GF-D8 (cell line): ENCODE measurements at places on chromosomes 12 and 14.

GRCh38 chr12:55842681-55843429 is at the start of gene MMP19:
Gene MMP19 (minus strand): TSS chr12:55842936. CDS start chr12:55842830, 106 bp downstream.
- no peak for DNase-seq

DNA sequence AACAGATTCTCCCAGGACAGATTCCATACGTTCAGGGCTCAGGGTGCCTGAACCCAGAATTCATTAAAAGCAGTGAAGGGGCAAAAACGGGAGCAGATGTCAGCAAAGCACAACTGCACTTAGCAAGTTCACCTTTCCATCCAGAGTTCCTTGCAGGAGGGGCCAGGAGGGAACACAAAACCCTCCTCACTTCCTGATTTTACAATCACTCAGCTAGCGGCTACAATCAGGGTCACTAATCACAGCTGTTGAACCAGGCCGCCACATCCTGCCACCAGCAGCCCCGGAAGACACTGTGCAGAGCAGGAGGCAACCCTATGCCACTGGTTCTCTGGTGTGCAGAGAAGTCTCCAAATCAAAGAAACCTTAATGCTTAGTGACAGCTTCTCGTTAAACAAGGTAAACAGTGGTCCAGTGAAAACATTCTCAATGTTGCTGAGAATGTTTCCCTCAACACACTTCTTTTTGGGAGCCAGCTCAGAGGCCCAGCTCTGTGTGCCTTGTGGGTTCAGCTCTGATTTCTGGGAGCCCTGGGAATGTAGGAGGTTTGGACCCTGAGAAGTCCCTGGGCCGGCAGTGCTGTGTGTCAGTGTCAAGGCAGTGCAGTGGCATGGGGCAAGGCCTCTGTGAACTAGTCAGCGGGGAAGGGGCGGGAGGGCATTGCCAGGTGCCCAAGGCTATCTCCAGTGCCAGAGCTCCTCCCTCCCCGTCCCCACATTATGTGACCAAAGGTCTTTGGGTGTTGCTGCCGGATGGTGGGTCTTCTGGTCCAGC is 54.5 kb downstream of the VCPKMT start:
- peak; percentile 88 for DNase-seq

DNA sequence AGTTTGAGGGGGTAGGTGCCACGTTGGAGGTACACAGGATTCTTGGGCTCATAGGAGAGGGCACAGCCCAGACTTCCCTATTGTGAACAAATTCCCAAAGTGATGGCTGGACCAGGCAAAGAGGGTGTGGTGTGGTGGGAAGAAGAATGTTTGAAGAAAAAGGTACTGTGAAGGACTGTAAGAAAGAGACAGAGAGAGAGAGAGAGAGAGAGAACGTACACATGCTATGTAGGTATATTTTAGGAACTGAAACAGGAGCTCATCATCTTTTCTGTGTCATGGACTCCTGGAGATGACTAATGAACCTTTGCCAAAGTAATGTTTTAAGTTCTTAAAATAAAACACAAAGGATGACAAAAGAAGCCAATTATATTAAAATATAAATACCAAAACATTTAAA is 24.5 kb downstream of the SLC17A8 start:
- no peak for DNase-seq

DNA sequence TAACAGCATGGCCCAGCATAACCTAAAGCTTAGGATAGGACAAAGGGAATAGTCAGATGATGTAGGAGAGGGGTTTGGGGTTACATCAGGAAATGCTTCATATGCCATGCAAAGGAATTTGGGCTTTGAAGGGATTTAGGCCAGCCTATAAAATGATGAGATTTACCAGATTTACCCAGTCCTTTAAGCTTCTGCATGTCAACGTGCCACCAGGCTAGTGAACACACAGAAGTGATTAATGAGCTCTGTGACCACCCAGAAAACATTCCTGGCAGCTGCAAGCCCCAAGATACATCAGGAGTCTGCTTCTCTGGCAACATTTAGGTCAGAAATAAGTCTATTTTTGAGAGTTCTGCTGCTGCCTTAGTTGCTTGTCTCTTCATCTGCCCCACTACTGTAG is 118.3 kb downstream of the LRIG3 start:
- DNase-seq = no peak

GRCh38 chr12:12537421-12537820 is 25.2 kb downstream of the DUSP16 start:
- no peak for DNase-seq

- DNase-seq = no peak
These were observed 13.1 kb downstream of the C2CD5 start for GRCh38 chr12:22531205-22531604.
